T1000 (cell line): ENCODE measurements at places on chromosomes 11 and 22.

- no peak for DNase-seq
Measured at GRCh38 chr11:79110796-79111195, 330.0 kb downstream of the TENM4 start.

- DNase-seq: no peak
Measured at GRCh38 chr11:63686926-63687325, 5.6 kb downstream of the RTN3 start.

DNA sequence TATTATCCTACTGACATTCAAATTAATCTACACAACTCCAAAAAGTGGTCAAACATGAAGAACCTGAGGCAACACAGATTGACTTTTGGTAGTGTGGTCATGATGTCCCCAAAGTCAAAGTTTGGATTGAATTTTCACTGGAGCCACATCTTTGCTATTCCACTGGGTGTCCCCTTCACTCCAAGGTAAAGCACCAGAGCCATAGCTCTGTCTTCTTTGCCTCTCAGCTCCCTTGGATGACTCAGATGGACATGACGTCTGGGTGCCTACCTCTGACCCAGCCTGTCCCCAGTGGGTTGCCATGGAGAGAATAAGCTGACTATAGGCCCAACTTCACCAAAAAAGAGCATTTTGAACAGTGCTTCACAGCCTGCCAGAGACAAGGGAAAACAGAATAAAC, 57.4 kb upstream of the ARHGAP42 start:
- no peak for DNase-seq

- DNase-seq: no peak
Measured at GRCh38 chr22:37163575-37164504, 14.1 kb upstream of the IL2RB start.

- DNase-seq: no peak
Measured at GRCh38 chr11:33379947-33380346, 122.8 kb downstream of the HIPK3 start.

GRCh38 chr22:45535290-45535689, 32.6 kb downstream of the FBLN1 start:
- DNase-seq: no peak

DNA sequence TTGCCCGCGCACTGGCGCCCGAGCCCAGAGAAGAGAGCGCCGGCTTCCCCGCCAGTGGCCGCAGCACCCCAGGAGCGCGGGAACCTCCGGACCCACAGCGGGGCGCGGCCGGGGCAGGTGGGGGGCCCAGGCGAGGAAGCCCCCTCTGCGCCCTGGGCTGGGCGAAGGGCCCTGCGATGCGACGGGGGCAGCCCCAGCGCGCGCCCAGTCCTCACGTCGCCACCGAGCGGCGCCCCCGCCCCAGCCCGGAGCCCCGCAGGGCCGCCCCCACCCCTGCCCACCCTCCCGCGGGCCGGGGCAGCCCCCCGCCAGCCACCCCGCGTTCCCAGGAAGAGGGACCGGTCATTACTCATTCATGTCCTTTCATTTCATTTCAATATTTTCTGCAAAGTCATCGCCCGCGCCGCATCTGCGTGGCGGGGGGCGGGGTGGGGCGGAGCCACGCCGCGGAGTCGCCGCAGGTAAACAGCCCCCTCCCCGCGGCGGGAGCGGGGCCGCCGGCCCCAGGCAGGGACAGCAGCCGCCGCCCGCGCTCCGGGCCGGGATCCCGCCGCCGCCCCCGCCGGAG, 673 bp upstream of the PANX2 start:
- no peak for DNase-seq

DNA sequence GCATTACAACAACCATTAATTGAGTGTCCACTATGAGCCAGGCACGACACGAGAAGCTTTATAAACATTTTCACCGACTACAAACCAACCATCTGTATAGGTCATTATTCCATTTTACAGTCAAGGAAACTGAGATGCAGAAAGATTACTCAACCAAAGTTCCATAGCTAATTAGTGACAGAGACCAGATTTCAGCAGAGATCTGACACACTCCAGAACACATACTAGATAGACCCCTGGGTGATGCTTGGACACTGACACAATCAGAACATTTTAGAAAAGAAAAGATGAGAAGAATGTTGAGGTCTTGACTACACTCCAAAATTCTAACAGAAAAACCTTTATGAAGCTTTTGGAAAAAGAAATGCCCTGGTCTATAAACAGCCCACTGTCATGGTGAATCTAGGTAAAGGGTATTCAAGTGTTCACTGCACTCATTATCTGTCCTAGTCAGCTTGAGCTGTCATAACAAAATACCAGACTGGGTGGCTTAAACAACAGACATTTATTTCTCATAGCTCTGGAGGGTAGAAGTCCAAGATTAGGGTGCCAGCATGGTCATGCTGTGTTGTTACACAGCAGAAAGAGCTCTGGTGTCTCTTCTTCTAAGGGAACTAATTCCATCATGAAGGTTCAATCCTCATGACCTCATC, 89.0 kb downstream of the RELT start:
- DNase-seq: no peak

- no peak for DNase-seq
Measured at GRCh38 chr11:46856605-46857343, 10.7 kb upstream of the CKAP5 start.

- DNase-seq: no peak
Measured at GRCh38 chr22:25749420-25750169, 7.6 kb downstream of the MYO18B start.

DNA sequence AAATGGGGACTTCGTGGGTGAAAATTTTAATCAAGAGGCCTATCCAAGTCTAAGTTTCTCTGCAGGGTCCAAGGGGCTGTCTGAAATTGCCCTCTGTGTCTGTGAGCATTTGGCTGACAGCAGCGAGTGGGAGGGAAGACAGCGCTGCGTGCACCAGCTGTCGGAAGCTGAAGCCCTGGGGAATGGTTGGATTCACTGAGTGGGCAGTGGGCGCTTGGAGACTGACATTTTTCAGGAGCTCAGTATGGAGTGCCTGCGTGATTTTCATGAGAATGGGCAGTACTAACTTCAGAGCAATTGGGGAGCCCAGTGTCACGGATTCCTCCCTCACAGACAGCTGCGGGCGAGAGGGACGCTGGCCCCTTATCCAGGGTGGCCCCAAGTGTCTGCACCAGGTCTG, 388.8 kb upstream of the B3GAT1 start:
- no peak for DNase-seq

DNA sequence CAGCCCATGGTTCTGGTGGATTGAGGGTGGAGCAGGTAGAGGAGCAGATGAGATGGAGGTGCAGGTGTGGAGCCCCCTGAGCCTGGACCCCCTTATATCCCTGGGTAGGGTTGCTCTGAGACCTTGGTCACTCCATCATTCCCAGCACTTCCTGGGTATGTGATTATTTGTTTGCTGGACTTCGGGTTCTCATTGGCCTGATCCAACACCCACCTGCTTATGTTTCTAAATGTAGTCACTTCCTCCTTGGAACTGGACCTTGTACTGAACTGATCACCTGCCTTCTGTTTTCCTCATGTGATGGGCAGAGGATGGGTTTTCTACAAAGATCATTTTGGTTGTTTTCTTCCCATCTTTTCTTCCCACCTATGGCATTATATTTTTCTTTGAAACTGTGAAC, at the start of gene KRTAP5-4:
Gene KRTAP5-4, minus strand, starts transcription at position 53 of the 400 bp plus-strand sequence. Its CDS starts 45 bp downstream, at position 8.
- DNase-seq: no peak

DNA sequence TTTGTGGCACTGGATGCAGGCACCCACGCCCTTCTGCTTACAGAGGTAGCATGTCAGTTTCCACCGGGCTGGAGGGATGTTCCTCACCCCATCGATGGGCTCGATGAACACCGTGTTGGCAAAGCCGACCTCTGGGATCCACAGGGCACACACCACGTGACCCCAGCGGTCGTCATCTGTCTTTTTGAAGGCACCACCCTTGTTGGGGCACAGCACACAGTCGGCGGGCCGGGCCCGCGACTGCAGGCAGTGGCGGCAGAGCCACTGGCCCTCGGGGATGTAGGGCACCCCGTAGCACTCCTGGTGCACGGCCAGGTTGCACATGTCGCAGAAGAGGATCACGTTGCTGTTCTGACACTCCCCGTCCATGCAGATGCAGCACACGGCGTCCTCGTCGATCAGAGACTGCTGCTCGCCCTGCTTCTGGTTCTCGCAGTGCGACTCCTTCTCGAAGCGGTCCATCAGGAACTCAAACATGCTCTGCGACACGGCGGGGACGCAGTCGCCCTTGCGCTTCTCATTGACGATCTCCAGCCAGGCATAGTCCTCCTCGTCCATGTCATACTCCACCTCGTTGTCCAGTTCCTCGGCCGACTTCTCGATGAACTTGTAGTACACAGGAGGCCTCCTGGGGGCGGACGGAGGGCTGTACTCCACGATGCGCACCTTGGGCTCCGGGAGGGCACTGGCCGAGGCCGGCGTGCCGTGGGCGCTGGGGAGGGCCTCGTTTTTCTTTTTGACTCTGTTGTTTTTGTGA, 4.2 kb downstream of the BRD1 start:
- no peak for DNase-seq

GRCh38 chr11:130520271-130520671, 71.8 kb downstream of the ADAMTS15 start:
- no peak for DNase-seq

- DNase-seq: no peak
Measured at GRCh38 chr22:25765016-25765367, 23.0 kb downstream of the MYO18B start.

- DNase-seq: no peak
Measured at GRCh38 chr22:22235558-22235957, 9.0 kb upstream of the VPREB1 start.

GRCh38 chr11:13940907-13941256, 21.6 kb upstream of the SPON1 start:
- no peak for DNase-seq

DNA sequence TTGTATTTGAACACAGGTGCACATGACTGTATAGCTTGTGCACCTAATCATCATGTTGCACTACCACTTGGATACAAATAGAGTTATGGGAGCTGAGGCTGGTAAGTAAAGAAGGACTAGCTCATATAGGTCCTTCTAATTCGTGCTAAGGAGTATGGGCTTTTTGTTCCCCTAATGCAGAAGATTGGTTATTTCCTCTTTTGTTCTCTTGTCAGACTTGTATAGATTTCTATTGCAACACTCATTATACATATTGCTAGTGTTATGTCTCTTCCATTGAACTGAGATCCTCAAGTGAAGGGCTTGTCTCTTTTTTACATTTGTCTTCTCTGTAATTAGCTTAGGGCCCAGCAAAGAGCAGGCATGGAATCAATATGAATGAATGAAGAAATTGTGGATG, 54.1 kb upstream of the ARHGAP20 start:
- no peak for DNase-seq

GRCh38 chr22:47622541-47622940, 860.1 kb downstream of the TBC1D22A start:
- no peak for DNase-seq

DNA sequence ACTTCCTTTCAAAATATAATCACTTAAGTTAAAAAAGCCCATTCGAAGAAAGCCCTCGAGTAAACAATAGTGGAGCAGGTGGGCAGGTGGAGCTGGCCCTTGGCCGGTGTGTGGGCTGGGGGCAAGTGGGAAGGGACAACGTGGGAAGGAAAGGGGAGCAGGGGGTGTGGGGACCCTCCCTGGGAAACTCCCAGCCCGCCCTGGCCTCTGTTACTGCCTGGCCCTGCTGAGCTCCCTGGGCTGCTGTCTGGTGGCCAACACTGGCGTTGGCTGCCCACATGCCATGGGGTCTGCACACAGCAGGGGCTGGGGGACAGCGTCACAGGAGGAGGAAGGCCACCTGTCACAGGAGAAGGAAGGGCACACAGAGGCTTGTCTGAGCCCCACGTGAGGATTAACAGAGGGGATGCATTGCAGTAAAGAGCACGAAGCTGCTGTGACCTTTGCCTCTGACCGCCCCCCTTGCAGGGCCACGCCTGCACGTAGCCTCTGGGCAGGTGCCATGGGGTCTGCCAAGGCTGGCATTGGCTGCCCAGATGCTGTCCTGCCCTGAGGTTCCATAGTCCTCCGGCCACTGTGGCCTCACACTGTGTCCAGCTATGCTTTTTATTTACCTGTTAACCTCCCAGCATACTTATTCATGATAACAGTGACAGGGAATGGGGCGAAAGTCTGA, 36.2 kb upstream of the CCDC188 start:
- DNase-seq: no peak

DNA sequence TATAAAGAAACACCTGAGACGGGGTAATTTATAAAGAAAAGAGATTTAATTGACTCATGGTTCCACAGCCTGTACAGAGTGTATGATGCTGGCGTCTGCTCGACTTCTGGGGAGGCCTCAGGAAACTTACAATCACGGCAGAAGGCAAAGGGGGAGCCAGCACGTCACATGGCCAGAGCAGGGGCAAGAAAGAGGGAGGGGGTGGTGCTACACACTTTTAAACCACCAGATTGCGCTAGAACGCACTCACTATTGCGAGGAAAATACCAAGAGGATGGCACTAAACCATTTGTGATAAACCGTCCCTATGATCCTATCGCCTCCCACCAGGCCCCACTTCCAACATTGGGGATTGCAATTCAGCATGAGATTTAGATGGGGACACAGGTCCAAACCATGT, 79.7 kb upstream of the CARD18 start:
- no peak for DNase-seq

GRCh38 chr11:9550191-9550628, 23.3 kb upstream of the WEE1 start:
- no peak for DNase-seq

GRCh38 chr22:40008726-40009291, 14.1 kb downstream of the FAM83F start:
- DNase-seq: no peak

DNA sequence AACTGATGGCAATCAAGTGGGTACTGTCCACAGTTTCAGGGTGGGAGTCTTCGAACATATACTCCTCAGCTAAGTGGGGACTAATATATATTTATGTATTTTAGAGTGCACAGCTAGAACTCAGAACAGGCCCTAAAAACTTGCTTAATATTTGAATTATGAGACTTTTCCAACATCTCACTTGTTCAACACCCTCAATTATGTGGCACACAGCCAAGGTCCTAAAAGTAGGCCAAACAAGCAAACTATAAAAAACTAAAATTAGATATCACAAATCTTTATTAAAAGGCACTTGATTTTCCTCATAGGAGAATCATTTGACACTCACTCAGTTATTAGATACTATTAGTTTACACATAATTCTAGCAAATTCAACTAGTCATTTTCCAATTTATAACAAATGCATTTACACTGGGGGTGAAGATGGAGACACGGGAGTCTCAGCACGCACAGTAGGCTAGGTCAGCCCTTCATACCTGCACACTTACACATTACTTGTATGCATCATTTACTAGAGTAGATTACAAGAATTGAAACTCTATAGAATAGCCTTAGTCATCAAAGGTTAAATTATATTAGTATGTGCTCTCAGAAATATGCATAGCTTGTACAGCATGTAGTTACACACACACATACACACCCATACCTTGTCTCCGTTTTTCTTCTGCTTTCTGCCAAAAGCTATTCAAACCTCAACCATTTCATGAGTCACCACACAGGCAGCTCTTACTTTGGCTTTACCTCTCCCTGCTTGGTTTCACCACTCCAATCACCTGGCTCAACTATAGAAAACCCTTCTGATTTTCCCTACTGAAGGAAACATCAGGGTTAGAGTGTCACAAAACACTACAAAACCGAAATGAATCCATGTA, 171.5 kb downstream of the SBF2 start:
- no peak for DNase-seq

- no peak for DNase-seq
Measured at GRCh38 chr11:132312701-132313111, 942.3 kb downstream of the NTM start.
